ENCODE measurements at places on chromosomes 7 and 10. TPM values are rescaled to one million over a fixed set of nuclear protein-coding genes. Genes with fewer than 3 reads are reported as not detected.

DNA sequence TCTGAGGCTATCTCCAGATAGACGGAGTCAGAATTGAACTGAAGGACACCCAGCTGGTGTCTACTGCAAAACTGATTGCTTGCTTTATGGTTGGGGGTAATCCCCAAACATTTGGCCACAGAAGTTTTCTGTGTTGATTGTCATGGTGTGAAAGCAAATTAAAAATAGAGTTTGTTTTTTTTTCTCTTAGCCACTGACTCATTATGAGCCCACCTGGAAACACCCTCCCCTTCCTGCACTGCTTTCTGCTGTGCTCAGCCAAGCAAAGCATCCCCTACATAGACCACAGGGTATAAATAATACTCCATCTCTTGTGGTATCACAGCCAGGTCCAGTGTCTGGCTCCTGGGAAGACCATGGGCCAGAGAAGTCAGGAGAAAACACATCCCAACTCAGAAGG, 6.5 kb upstream of the VWC2 start:
- no peak for DNase-seq

- DNase-seq = peak; percentile 96
These were observed 95.5 kb downstream of the MAP3K8 start for GRCh38 chr10:30529373-30529998.

- no peak for DNase-seq
These were observed 145.2 kb upstream of the PFKP start for GRCh38 chr10:2921956-2922680.

DNA sequence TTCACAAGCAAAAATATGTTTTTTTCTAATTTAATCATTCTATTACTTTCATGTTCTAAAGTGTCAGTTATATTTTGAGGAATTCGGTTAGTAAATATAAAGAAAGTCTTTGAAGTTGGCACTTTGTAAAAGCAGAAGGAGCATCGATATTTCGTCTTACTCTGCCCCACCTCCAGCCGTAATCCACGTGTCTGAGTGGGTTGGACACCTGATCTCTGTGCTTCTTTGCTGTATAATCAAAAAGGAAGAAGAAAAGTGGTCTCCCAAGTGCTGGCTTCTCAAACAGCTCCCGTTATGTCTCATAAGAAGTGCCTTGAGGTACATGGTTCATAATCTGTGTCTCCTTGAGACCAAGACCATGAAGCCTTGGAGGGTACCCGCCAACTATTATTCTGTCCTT, 19.8 kb downstream of the PRKAR2B start:
- no peak for DNase-seq

SCART1 gene
- 3.6 TPM for total RNA-seq

DAGLB gene
- total RNA-seq = 19.6 TPM

- DNase-seq = no peak
These were observed 85.1 kb downstream of the MGMT start for GRCh38 chr10:129552119-129552518.

DNA sequence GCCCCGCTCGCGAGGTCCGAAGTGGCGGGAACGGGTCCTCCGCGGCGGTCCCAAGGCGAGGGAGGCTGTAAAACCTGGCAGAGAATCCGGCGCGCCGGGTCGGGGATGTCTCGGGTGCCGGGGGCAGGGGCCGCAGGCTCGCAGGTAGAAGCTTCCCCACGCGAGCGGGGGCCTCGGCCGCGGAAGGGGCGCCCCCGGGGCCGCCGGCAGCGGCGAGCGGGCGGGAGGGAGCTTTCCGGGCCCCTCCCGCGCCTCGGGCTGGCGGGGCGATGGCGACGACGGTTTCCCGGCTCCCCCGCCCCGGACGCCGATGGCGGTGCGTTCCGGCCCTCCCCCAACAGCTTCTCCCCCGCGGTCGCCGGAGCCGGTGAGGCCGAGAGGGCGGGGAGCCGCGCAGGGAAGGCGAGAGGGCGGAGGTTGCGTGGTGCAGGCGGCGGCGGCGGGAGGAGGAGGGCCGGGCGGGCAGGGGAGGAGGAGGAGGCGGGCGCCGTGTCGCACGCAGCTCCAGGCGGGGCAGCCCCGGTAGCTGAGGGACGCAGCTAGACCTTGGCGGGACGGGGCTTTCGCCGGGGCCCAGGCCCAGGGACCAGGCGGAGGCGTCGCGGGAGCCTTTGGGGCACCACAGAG, at the start of gene CUL1:
Gene CUL1 (plus strand): TSS at position 507 of the 627 bp plus-strand sequence. CDS start 31,220 bp downstream, outside the sequence.
- DNase-seq = peak; percentile 89

DNA sequence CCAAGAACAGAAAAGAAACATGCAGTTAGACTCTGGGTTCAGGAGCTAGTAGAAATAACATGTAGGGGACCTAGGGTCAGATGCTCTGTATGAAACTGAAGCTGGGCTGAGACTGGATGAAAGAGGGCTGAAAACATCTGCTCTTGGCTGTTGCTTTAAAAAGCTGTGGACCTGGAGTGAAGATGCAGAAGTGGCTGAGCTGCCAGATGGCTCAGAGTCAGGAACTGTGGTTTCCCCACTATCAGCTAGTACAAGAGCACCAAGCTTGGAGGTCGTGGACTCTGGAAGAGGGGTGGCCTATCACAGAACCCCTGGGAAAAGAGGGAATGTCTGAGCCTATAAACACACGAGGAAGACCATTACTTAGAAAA, 5.9 kb downstream of the ADK start:
- DNase-seq = no peak

DNA sequence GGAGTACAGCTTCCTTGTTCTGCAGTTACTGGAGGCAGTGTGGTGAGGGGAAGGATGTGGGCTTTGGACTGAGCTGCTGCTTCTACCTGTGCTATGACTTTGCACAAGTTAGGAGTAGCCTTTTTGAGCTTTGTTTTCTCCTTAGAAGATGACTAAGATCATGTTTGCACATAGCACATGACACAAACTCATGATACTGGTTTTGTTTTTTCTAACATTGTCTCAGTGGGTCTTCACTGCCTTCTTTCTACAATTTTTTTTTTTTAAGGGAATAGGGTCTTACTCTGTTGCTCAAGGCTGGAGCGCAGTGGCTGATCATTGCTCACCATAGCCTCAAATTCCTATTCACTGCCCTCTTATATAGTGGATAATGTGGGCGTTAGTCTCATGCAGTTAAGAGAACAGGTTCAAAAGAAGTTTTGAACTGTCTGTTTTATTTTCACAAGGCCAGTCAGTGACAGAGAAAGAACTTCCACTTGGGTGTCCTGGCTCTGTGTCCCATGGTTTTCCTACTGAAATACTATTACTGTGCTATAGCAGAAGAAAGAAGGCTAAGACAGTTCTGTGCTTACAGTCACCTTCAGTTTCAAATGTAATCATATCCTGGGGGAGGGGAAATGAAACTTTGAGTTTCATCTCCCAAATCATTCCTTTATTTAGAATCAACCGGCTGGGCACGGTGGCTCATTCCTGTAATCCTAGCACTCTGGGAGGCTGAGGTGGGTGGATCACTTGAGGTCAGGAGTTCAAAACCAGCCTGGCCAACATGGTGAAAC, 72.0 kb downstream of the KAT6B start:
- no peak for DNase-seq

- no peak for DNase-seq
These were observed 91.3 kb upstream of the BET1 start for GRCh38 chr7:94095316-94096009.

DNA sequence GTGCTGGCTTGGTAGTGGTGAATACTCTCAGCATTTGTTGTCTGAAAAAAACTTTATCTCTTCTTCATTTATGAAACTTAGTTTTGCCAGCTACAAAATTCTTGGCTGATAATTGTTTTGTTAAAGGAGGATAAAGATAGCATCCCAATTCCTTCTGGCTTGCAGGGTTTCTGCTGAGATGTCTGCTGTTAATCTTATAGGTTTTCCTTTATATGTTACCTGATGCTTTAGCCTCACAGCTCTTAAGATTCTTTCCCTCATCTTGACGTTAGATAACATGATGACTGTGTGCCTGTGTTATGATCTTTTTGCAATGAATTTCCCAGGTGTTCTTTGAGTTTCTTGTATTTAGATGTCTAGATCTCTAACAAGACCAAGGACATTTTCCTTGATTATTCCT, 9.9 kb upstream of the MRPS33 start:
- DNase-seq = no peak

- no peak for DNase-seq
These were observed 105.8 kb downstream of the ARHGAP21 start for GRCh38 chr10:24617771-24618396.

GRCh38 chr10:48903151-48903550, 36.5 kb downstream of the LRRC18 start:
- no peak for DNase-seq

DNA sequence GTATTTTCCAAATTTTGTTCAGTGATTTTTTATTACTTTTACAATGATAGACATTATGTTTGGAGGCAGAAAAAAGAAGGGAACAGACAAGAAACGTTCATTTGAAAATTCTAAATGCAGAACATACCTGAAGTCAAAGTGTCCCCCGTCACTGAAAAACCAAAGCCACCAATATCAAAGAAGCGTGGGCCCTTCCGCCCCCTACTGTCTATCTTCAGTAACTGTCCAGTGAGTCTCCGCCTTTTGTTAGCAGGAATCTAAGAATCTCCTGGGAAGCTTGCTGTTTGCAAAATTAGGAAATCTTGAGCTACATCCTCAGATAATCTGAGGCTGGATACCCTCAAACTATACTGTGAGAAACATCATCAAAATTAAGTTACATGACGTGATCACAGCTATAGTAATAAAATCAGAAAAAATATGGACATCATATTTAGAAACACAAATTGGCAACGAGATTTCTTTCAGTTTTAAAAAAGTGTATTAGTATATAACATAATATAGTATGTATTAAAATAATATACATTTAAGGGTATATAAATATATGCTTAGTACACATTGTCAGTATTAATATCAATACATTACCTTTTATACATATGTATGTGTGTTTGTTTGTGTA, 169.3 kb upstream of the AKR1E2 start:
- DNase-seq = no peak

AGR2 gene
- total RNA-seq = not detected

MSS51 gene
- total RNA-seq = 4.4 TPM

DNA sequence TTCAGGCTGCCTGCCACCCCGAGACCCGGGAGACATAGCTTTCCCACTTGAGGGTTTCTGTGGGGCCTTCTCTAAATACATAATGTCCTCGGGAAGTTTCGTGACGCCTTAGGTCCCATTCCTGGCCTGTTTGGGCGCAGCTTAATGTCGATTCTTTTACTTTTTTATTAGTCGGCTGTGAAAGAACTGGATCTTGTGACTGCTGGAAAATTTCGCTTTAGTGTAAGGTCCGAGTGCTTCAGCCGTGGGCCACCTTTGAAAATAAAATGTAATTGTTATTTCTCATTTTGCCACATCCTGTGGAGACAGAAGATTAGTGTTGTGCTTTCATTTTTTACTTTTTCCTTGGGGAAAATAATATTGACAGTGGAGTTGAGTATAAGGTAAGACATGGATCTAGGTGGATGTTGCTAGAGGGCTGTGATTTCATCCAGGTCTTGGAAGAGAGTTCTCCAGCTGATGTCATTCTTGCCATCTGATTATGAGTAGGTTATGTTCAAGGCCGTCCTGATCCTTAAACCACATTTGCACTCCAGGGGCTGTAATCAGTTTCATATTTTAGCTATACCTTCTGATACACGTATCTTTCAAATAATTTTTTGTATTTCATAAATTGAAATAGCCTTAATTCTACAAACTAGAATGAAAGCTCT, 830 bp downstream of the RAB18 start:
- DNase-seq = no peak

- DNase-seq = no peak
These were observed 129.2 kb downstream of the DYNC2I1 start for GRCh38 chr7:158985583-158985982.

ANKRD16 gene
- 7.6 TPM for total RNA-seq

NMT2 gene
- total RNA-seq = 3.4 TPM

TEX47 gene
- total RNA-seq = not detected

GRCh38 chr10:131431533-131431932, 120.0 kb upstream of the TCERG1L start:
- no peak for DNase-seq
